ENCODE measurements at places on chromosomes 11 and 22.

DNA sequence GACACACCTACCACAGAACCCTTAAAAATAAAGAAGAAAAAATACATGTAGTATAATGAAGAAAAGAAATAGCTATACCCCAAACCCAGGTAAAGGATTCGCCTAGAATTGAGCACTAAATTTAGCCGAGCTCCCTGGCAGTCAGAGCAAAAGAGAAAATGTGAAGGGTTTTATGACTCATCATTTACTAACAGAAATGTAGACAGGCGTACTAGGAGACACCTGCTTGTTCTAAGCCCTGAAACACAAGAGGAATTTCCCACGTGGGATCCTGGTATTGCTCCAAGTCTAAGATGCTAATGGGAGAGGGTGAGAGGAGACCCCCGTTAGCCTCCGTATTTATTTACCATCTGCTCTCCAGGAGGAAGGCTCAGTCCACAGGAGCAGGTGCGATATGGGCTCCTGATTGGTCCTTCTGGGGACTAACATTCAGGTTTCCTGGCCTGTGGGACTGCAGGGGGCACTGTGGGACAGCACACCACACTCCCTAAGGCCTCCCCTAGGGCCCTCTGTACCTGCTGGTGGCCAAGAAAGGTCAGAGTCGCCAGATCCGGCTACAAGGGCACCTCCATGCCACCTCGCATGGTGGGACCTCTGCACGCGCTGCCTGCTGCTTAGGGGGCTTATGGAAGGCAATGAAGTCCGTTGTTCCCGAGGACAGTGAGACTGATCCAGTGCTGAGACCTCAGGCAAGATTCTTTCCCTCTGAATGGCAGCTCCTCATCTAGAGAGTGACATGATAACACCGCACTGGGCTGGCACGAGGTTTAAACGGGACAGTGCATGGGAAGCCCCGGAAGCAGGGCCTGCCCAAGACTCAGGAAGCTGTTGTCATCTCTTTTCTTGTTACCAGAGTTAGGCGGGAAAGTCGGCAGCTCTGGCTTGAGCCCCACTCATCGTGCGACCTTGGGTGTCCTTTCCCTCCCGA lies 25.8 kb downstream of the KCNC1 start:
- no peak for DNase-seq

- no peak for DNase-seq
Measured at GRCh38 chr11:76238551-76238950, 32.2 kb upstream of the WNT11 start.

DNA sequence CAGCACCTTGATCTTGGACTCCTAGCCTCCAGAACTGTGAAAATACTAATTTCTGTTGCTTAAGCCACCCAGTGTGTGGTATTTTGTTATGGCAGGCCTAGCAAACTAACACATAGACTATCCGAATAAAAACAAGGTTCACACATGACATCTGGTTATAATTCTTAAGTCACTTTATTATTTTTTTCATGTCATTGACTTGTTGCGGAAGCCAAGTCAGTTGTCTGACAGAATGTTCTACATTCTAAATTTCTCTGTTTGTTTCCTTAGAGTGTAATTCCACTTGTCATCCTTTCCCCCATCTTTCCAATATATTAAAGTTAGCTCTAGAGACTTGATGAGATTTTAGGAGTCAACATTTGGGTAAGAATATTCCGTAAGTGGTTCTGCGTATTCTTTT lies 40.6 kb downstream of the RAB30 start:
- no peak for DNase-seq

- DNase-seq = no peak
Measured at GRCh38 chr11:4671741-4672140, 25.9 kb downstream of the OR51E2 start.

DNA sequence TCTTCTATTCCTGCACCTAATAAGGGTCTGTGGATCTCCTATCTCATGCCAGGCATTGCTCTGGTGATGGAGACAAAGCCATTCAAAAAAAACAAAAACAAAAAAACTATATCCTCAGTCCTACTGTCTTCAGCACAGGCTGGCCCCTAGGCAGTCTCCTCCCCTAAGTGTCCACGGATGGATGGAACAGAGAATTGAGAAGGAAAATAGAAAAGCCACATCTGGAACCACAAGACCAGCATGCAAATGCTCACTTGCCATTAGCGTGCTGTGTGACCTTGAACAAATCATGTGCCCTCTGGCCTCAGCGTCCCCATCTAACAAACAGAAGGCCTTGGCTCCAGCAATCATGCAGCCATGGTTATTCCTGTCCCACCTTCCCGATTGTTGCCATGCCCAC lies 32.7 kb upstream of the CD82 start:
- no peak for DNase-seq

DNA sequence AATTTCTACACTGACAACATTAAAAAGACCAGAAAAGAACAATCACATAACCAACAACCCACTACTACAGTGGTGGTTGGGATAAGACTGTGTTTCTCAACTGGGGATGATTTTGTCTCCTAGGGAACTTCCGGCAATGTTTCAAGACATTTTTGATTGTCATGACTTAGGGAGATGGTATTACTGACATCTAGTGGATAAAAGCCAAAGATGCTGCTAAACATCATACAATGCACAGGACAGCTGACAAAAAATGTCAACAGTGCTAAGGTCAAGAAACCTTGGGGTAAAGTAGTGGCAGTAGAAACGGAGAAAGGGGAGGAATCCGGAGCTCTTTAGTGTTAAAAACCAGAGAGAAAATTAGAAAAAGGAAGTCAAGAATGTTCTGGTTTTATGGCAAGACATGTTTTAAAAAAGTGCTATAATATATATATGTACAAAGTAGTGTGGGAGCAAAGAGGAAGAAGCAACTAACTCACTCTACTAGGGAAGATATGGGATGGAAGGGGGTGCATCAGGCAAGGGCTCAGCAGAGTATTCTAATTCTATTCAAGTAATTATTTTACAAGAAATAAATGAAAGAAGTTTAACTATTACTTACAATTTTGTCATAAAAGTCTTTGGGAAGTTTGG lies 37.2 kb downstream of the CKAP5 start:
- DNase-seq = peak; percentile 24
